HEK293T (cell line): ENCODE measurements at places on chromosomes 5 and 9.

GRCh38 chr9:82531795-82532194, 531.1 kb downstream of the RASEF start:
- DNase-seq = no peak

DNA sequence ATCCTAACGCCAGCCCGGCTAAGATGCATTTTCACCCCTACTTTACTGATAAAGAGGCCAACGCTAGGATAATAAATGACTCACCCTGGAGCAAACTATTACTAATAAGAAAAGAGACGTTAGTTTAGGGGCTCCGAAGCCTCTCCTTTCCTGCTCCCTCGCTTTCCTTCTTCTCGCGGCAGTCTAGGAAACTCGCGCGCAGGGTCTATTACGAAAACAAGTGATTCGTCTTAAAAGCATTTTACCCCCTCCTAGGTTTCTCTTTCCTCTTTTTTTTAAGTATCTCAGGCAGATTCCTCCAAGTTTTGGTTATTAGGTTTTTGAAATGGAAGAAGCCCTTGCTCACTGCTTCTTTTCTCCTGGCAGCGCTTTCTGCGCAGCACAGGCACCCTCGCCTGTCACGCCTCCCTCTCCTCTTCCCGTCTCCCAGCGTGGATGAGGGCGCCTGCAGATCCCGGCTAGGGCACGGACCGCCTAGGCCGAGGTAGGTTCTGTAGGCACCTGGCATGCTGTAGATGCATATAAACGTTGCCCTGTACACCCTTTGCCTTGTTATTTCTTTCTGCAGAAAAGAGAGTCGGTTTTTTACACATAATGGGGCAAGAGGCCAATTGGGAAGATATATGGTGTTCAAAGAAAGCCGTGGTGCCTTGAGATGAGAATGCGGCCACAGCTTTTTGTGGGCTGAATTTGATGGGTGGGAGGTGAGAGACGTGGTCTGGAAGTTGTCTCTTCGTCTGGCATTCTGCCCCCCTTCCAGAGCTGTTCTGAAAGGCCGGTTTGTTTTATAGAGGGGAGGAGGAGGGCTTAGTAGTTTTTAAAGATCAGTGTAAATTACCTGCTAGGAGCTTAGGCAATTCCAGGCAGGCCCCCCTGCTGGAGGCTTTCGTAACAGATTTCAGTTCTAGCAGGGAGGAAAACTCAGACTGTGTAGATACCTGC, 983 bp downstream of the GCNT1 start:
- DNase-seq = peak; percentile 58

DNA sequence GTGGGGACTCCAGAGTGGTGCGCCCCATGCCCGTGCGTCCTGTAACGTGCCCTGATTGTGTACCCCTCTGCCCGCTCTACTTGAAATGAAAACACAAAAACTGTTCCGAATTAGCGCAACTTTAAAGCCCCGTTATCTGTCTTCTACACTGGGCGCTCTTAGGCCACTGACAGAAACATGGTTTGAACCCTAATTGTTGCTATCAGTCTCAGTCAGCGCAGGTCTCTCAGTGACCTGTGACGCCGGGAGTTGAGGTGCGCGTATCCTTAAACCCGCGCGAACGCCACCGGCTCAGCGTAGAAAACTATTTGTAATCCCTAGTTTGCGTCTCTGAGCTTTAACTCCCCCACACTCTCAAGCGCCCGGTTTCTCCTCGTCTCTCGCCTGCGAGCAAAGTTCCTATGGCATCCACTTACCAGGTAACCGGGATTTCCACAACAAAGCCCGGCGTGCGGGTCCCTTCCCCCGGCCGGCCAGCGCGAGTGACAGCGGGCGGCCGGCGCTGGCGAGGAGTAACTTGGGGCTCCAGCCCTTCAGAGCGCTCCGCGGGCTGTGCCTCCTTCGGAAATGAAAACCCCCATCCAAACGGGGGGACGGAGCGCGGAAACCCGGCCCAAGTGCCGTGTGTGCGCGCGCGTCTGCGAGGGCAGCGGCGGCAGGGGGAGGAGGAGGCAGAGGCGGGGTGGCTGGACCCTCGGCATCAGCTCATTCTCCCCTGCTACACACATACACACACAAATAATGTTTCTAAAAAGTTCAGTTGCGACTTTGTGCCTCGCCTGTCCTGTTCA, 668 bp downstream of the GLIS3 start:
- peak; percentile 6 for DNase-seq

- DNase-seq = no peak
Observed at GRCh38 chr5:137035480-137035878, 463.6 kb downstream of the SPOCK1 start.

DNA sequence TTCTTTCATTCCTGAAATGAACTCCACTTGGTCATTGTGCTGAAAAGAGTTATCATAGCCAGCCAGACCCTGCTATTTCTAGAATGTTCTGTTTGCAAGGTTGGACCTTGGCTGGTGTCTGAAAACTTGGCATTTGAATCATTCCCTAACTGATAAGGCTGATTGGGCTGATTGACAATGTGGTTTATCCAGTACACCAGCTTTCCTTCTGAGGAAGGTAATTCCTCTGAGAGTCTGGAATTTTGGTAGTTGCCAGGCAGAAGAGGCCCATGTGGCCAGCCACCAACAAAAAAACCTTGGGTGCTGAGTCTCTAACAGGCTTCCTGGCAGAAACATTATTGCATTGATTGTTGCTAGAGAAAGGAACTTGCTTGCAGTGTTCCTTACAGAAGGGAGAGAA, 15.3 kb downstream of the SEC61B start:
- no peak for DNase-seq

DNA sequence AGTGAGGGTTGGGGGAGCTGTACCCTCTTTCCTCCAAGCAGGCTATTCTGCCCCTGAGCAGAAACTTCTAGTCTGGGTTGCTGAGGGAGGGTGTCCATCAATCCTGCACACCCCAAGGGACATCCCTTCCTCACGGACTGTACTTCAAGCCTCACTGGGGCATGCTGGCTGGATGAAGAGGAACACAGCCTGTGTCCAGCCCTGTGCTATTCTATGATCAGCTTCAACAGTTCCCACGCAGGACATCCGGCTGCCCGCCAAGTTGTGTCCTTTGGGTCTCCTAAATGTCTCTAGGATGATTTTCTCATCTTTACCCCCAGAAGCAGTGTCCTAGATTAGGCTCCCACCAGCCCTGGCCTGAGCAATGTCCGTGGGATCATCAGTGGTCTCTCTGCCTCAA, 68.1 kb downstream of the CRB2 start:
- no peak for DNase-seq

DNA sequence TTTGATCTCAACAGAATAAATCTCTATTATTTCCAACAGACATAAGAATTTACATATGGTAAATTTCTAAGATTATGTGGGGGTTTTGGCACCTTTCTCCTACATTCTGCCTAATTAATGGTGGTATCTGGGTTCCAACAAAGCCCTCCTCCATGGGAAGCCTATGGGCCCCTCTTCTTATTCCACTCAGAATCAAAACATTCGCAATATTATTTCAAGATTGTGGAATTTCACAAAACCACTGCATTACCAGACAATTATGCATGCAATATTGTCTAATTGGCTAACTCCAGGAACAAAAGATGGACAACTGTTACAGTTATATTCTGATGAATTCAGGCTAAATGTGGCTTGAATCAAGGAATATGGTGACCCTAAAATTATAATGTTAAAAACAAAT, 434.0 kb downstream of the NFIB start:
- no peak for DNase-seq

GRCh38 chr5:14946815-14947620, 75.4 kb upstream of the ANKH start:
- DNase-seq = peak; percentile 29

- no peak for DNase-seq
Observed at GRCh38 chr9:116262448-116262847, 108.9 kb downstream of the PAPPA start.

DNA sequence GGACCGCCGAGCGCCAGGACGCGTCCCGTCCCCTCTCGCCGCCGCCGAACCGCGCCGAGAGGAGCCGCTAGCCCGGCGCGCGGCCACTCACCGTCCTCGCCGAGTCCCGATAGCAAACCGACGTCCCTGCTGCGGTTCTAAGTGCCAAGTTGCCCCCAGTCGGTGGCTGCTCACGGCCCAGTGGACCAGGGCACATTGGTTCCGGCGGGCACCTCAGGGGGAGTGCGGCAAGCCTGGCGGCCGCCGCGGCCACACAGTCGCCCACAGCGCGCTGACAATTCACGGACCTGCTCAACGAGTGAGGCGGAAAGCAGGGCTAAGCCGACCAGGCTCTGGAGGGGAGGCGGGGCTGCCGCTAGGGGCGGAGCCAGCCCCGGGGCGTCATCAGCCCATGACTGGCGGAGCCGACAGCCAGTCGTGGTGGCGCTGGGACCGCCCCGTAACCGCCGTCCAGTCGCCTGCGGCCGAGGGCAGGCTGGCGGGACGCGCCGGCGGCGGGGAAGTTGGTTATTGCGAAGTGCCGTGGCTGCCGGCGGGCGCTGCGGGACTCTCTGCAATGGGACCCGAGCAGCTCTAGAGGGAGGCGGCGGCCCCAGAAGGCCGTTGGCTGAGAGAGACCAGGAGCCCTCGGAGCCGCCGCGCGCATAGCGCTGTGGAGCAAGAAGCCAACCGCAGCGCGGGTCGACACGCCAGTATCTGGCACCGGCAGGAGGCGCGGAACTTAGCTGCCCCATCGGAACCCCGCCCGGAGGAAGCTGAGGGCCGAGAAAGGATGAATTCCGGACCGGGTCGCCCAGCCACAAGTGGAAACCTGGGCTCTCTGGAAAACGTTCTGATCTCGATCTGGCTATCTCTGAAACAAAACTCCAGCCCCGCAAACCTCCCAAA, at the start of gene MARCHF3:
TSS of gene MARCHF3 (minus strand) at position 300 of the 888 bp plus-strand sequence. CDS start 112,387 bp downstream, outside the sequence.
- peak; percentile 97 for DNase-seq

DNA sequence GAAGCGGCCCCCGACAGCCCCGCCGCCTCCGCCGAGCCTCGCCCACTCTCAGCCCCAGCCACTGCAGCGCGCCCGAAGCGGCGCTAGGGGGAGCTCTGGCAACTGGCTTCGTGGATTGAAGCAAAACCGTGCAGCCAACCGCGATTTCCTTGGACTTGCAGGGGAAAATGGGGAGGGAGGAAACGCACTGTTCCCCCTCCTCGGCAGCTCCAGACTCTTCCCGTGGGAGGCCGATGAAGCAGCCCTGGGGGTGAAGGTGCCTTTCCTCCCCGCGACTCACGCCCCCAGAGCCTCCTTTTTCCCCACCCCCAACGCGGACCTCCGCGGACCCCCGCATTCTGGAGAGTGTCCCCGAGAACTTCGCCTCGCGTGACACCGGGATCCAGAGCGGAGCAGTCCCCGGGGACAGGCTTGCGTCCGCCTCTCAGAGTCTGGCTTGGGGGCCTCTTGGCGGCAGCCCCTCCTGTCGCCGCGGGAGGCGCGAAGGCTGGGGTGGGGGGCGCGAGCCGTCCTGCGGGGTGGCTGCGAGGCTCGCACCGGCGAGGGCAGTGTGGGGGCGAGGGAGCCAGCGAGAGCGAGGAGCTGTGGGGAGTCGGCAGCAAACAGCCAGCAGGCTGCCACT, 3.8 kb downstream of the IER5L start:
- DNase-seq = peak; percentile 86

DNA sequence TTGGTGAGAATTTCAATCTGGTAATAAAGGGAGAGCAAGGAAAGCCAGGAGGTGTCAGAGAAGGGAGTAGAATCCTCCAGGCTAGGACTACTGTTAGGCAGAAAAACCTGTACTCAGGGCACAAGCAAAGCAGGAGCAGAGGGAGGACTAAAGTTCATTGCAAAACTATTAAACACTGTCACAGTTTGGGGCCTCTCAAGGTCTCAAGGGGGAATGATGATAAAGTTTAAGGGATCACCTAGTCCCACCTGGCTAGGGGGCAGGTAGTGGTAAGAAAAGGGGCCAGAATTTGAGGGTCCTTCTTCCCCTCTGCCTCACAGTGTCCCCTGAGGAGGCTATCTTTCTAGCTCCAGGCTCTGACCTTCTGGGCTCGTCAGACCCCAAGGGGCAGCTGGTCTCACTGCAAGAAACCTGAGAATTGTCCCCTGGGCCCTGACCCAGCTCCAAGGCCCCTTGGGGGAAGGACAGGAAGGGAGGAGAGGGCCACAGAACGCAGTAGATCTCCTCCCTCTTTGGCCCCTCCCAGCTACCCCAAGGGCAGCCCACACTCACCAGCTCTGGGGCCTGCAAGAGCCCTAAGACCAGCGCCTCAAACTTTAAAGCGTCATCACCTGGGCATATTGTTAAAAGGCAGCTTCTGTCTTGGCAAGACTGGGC, 974 bp downstream of the CCDC69 start:
- DNase-seq = no peak

DNA sequence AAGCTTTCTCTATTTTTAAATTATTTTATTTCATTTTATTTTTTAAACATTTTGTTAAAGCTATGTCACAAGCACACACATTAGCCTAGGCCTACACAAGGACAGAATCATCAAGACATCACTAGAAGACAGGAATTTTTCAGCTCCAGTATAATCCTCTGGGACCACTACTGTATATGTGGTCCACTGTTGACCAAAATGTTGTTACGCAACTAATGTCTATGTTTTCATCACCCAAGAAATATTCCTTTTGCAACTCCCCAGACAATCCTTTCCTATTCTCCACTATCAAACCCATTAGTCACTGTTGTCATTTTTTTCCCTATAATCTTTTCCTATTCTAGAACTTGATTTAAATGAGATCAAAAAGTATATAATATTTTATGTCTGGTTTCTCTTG, 2371.7 kb upstream of the C9orf72 start:
- no peak for DNase-seq
